Cardiac ventricle fibroblast (primary cell): ENCODE measurements at places on chromosomes 11 and 22. TPM values are rescaled to one million over a fixed set of nuclear protein-coding genes. Genes with fewer than 3 reads are reported as not detected.

Gene KRTAP5-5
- total RNA-seq, result not detected in 2 replicates

Gene SHISAL1
- 3.1 and 3.3 TPM in 2 replicates for total RNA-seq

Gene TSSK2
- not detected in 2 replicates for total RNA-seq

Gene OTOG
- not detected in 2 replicates for total RNA-seq

Gene GNAZ
- total RNA-seq, result 0.06 and 0.20 TPM in 2 replicates

Gene MGAT3
- total RNA-seq, result 0.25 and 0.49 TPM in 2 replicates

Gene SCGB1A1
- not detected in 2 replicates for total RNA-seq

Gene ACCS
- 7.9 and 18.2 TPM in 2 replicates for total RNA-seq

Gene BCL2L13
- total RNA-seq, result 41.3 and 42.2 TPM in 2 replicates

Gene BET1L
- total RNA-seq, result 40.8 and 46.0 TPM in 2 replicates

Gene MMP3
- not detected in 2 replicates for total RNA-seq

Gene GAL
- 0.25 and 1.5 TPM in 2 replicates for total RNA-seq

Gene DDI1
- not detected in 2 replicates for total RNA-seq

Gene MMP10
- 0.19 TPM in 1 of 2 replicates, not detected in the other for total RNA-seq

Gene KCNJ4
- total RNA-seq, result not detected in 2 replicates

Gene TSPAN18
- 1.2 and 2.0 TPM in 2 replicates for total RNA-seq

Gene TMPRSS4
- total RNA-seq, result not detected in 2 replicates

Gene FOLR3
- not detected in 2 replicates for total RNA-seq

Gene CASP1
- 8.5 and 15.7 TPM in 2 replicates for total RNA-seq

Gene MN1
- total RNA-seq, result 15.6 and 15.9 TPM in 2 replicates

Gene APOA5
- not detected in 2 replicates for total RNA-seq

Gene MS4A3
- not detected in 2 replicates for total RNA-seq

Gene SCGB1C1
- total RNA-seq, result not detected in 2 replicates

Gene DRAP1
- total RNA-seq, result 145 and 147 TPM in 2 replicates

Gene SMIM35
- total RNA-seq, result not detected in 2 replicates

Gene SCUBE2
- 1.4 and 5.4 TPM in 2 replicates for total RNA-seq

Gene OR8A1
- total RNA-seq, result not detected in 2 replicates

Gene SERHL2
- total RNA-seq, result 1.9 and 3.6 TPM in 2 replicates

Gene NCR3LG1
- 3.5 TPM in 2 replicates for total RNA-seq

Gene SLC43A1
- total RNA-seq, result 23.5 and 25.3 TPM in 2 replicates

Gene SSTR3
- total RNA-seq, result not detected in 2 replicates
